Suprapubic skin (tissue), 4 donors: ENCODE measurements at places on chromosomes 1 and 21. TPM values are rescaled to one million over a fixed set of nuclear protein-coding genes. Genes with fewer than 3 reads are reported as not detected.

- no peak overlapping the region for H3K4me3 ChIP-seq
- peaks cover 63% of the 10 kb centered on the region for H3K4me1 ChIP-seq
- H3K36me3 ChIP-seq: peaks cover 24% of the 10 kb centered on the region
- H3K27me3 ChIP-seq: no peaks in the 10 kb centered on the region
- no peak for DNase-seq
Observed at GRCh38 chr1:168229893-168230292, 4.1 kb downstream of the SFT2D2 start.

GRCh38 chr1:30923597-30923996 lies 15.0 kb upstream of the SDC3 start:
- no peaks in the 10 kb centered on the region for H3K4me1 ChIP-seq
- H3K36me3 ChIP-seq: no peaks in the 10 kb centered on the region
- H3K4me3 ChIP-seq: no peak overlapping the region
- H3K27me3 ChIP-seq: no peaks in the 10 kb centered on the region
- DNase-seq: no peak

DNA sequence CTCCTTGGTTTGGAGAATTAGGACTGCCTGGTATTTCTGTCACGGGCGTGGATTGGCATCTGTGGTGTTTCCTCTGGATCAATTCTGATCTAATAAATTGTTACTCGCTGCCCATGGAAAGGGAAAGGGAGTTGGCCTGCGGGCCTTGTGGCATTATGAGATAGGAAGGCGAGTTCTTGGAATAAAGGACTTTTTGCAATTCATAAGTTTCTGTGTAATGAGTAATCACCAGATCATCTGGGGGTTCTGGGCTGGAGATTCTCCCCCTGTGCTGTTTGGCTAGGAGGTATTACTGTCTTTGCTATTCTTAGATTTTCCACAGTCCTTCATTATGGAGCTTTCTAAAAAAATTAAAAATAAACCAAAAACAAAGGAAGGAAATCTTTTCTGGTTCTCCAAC lies 315.9 kb downstream of the CAMTA1 start:
- DNase-seq: no peak
- no peaks in the 10 kb centered on the region for H3K36me3 ChIP-seq
- peaks cover 47% of the 10 kb centered on the region for H3K27me3 ChIP-seq
- no peak overlapping the region for H3K4me3 ChIP-seq
- no peaks in the 10 kb centered on the region for H3K4me1 ChIP-seq

DNA sequence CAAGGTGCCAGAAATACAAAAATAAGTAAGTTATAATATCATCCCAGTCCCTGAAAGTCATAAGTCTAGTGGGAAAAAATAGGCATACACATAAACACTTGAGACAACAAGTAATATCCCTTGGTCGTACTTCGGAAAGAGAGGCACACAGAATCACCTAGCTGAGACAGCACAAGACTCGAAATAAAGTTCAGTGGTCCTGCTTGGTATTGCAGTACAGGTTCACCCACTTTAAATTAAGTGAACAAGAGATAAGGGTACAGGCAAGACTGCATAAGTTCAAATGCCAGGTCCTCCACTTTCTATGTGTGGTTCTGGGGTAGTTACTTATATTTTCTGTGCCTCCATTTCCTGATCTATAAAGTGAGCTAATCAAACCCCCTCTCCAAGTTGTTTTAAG lies 47.6 kb downstream of the SEC16B start:
- H3K27ac ChIP-seq: no peak overlapping the region
- H3K27me3 ChIP-seq: no peaks in the 10 kb centered on the region
- H3K4me3 ChIP-seq: no peak overlapping the region
- no peak for DNase-seq
- no peaks in the 10 kb centered on the region for H3K36me3 ChIP-seq

Gene UBE2J2
- total RNA-seq: 70.0 TPM
